ENCODE measurements at places on chromosomes 12 and 14.

DNA sequence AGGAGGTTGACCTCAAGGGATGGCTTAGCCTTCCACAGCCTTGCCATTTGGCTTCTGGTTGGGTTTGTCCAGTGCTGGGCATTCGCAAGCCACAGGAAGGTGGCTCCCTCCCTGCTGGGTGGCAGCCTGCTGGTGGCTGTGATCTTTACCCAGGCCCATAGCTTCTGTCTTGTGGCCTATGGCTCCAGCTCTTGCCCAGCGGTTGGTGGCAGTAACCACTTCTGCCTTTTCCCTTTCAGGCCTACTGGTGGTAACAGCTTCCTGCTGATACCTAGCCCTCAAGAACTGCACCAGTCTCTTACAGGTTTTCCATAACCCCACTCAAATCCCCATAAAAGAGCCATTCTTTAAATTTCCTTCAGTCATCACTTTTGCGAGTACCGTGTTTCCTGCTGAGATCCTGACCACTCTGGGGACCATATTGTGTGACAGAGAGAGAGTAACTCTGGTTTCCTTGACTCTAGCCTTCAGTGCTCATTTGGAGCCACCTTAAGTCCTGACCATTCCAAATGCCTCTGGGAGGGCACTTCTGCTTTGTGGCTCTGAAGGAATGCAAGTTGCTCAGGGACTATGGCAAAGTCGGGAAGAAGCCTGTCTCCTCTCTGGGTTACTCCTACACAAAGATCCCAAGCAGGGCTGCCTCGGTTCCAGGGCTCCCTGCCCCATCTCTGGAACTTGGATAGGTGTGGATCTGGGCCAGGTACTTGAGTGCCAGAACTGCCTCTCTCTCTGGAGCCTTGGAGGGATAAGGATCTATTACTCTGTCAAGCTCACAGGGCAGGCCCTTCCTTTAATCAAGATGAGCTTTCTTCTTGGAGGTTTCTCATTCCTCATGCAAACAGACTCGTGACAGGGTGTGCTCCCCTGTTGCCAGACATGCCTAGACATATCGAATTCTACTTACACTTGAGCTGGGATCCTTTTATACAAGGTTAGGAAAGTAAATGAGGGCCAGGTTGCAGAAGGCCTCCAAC, 2.9 kb upstream of the NYNRIN start:
- DNase-seq: no peak

DNA sequence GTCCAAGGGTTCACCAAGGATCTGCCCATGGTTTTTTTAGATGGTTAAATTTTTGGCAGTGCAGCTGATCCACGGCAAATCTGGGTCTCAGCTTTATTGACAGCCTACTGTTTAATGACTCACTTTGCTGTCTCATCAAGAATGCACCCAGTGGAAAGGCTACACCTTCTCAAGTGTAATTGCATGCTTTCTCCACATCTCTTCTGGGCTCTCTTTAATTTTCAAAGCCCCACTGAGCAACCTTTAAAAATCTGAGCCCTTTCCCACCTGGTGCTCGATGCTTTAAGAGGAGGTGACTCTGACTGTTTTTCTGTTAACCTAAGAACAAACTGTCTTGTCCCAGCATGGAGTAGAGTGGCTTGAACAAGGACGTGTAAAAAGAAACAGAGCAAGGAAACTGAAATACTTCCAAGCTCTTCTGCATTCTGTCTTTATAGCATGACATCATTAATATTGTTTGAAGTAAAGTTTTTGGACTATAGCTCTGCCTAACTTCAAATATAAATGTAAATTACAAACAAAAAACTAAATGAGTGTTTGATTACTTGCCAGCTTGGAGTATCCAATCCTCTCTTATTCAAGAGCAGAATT, 214.2 kb upstream of the KRR1 start:
- DNase-seq: no peak

GRCh38 chr14:102962111-102962627, 39.7 kb downstream of the AMN start:
- DNase-seq: no peak

DNA sequence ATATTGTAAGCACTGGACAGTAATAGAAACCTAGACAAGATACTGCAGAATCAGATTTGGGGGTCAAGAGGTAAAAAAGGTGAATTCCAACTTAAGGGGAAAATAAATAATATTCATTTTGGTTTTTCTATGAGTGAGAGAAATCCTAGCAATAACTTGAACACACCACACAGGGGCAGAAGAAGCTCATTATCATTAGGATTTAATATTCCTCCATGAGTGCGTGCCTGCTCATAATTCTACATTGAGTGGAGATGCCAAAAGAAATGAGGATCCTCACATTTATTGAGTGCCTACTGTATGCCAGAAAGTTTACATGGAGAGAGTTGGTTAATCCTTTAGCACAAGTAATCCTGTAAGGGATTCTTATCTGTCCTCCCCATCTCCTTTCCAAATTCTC, 40.5 kb upstream of the C14orf132 start:
- no peak for DNase-seq

DNA sequence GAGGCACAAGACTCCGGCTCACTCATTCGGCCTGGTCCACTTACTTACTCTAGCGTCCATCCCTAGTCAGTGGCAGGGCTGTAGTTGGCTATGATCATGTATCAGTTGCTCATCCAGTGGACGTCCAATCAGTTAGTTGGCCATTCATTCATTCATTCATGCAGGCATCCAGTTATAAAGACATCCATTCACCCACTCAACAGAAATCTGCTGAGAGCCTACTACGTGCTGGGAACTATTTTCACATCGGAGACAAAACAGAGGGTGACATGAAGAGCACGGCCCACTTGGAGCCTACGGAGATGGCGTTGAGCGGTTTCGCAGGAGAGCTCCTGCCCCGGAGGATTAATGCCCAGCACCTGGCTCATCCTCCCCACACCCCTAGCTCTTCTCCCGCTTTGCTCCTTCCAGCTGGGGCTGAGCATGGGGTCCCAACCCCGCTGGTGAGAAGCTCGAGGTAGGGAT, 49.7 kb downstream of the SNAPC1 start:
- DNase-seq: no peak

DNA sequence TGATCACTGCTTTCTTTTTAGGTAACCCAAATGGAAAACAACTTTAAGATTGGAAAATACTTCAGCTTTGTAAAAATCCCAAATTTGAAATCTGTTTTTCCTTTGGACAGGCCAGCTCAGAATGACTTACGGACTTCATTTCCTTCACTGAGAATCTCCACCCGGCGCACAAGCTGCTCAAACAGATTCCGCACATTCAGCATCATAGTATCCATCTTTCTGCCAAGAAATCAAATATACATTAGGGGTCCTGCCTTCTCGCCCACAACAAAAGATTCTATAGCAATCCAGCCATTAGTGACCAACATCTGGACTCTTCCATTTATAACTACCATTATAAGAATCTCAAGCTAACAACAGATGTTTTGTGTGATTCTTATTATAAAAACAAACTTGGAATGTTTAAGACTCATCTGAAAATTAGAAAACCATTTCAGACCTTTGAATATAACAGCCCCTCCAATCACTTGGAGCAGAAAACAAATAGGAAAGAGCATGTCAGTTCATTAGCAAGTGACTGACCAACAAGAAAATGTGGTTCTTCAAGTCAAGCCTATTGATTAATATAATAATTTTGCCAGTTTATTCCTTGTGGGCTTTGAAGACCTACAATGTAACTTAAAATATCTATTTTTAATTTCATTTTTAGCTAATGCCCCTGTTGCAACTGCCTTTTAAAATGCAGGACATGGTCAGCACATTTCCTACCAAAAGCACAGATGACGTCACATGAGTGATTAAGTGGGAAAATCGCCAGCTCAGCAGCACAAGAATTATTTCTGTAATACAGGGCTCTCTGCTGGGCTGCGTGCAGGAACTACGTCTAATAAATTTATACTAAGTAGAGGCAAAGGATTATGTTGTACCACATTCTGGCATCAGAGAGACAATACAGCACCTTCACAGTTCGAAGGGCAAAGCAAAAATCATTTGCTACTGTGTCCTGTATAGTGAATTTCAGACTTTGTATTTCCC, 8.5 kb downstream of the RACGAP1 start:
- DNase-seq: no peak

GRCh38 chr14:71931492-71932228, 569 bp upstream of the RGS6 start:
- DNase-seq: no peak

- no peak for DNase-seq
These were observed 18.0 kb downstream of the BICD1 start for GRCh38 chr12:32124637-32125036.

DNA sequence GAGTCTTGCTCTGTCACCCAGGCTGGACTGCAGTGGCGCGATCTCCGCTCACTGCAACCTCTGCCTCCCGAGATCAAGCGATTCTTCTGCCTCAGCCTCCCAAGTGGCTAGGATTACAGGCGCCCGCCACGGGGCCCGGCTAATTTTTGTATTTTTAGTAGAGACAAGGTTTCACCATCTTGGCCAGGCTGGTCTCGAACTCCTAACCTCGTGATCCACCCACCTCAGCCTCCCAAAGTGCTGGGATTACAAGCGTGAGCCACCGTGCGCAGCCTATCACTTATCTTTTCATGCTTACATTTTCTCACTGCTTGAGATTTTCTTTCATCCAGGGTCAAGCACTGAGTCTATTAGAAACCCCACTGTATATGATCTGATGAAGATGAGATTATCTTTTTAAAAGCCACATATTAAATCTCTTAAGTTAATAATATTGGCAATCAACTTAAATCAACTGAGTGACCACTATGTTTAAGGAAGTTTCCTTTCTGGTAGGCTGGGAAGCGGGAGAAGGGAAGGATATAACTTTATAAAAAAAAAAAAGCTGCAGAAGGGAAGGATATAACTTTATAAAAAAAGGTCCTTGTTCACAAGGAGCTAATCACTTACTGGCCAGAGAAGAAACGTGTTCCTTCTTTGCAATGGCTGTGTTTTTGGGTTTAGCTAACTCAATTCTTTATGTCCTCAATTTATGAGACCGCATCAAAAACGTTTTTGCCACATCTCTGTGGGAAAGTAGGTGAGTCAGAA, 1.3 kb upstream of the MDM2 start:
- no peak for DNase-seq

DNA sequence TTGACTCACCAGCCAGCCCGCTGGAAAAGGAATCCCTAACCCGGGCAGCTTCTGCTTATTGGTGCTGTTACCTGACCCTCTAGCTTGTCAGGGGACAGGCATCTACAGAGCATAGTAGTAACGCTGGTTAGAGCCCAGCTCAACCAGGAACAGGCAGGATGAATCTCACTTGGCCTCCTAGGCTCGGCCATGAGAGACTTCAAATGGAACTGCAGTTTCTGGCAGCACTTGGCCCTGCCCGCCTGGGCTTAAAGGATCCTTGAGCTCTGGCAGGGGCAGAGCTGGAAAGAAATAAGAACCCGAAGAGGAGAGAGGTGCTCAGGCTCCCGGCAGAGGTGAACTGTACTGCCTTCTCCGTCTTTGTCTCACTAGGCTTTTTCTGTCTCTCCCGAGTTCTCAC, 2.3 kb upstream of the LHX5 start:
- DNase-seq: no peak

DNA sequence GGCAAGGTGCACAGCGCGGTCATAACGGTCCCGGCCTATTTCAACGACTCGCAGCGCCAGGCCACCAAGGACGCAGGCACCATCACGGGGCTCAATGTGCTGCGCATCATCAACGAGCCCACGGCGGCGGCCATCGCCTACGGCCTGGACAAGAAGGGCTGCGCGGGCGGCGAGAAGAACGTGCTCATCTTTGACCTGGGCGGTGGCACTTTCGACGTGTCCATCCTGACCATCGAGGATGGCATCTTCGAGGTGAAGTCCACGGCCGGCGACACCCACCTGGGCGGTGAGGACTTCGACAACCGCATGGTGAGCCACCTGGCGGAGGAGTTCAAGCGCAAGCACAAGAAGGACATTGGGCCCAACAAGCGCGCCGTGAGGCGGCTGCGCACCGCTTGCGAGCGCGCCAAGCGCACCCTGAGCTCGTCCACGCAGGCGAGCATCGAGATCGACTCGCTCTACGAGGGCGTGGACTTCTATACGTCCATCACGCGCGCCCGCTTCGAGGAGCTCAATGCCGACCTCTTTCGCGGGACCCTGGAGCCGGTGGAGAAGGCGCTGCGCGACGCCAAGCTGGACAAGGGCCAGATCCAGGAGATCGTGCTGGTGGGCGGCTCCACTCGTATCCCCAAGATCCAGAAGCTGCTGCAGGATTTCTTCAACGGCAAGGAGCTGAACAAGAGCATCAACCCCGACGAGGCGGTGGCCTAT, 875 bp downstream of the HSPA2 start:
- no peak for DNase-seq

DNA sequence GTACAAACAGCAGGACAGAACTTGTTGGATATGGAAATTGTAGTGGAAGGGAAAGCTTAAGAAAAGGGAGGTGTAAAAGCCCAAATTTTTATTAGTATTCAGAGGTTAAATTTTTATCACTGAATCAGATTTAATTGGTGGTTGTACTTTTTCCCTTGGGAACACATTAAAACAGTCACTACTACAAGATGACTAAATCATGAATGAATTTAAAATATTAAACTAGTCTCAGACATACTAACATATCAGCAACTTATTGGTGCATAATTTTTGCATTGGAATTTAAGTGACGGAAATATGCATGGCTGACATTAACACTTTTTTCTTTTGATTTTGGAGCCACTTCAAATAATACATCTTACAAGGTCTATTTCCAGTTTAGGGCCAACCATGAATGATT, 27.6 kb downstream of the SAMD4A start:
- no peak for DNase-seq

DNA sequence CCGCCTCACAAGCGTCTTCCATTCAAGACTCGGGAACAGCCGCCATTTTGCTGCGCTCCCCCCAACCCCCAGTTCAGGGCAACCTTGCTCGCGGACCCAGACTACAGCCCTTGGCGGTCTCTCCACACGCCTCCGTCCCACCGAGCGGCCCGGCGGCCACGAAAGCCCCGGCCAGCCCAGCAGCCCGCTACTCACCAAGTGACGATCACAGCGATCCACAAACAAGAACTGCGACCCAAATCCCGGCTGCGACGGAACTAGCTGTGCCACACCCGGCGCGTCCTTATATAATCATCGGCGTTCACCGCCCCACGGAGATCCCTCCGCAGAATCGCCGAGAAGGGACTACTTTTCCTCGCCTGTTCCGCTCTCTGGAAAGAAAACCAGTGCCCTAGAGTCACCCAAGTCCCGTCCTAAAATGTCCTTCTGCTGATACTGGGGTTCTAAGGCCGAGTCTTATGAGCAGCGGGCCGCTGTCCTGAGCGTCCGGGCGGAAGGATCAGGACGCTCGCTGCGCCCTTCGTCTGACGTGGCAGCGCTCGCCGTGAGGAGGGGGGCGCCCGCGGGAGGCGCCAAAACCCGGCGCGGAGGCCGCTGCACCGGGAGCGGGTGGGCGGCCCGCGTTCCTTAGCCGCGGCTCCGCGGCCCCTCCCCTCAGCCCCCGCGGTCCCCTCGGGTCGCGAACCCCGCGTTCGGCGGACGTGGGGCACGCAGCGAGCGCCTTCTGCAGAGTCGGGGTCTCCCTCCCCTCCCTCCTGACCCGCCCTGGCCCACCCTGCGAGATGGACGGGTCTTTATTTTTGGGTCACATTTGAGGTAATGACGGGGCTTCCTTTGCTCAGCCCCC, at the start of gene UBC:
Gene UBC (minus strand): TSS at position 259 of the 847 bp plus-strand sequence. CDS start 879 bp downstream, outside the sequence.
- DNase-seq: peak; percentile 82

DNA sequence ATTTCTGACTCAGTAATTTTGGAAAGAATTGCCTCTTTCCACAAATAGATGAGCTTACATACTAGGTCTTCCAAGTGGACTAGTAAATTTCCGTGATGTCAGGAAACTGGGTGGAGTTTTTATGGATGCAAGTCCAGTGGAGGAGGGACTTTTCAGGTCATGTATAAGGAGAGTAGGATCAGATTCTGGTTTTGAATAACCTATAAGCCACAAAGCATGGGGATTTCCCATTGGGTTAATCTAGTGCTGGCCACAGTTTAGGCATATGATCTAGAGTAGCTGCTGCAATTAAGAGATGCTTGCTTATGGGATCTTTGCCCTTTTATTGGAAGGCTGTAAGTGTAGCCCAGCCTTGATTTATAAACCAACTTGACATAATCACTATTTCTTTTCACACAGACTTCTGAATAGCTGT, 33.8 kb downstream of the STK38L start:
- no peak for DNase-seq
